ENCODE measurements at places on chromosomes 6 and 20. TPM values are rescaled to one million over a fixed set of nuclear protein-coding genes. Genes with fewer than 3 reads are reported as not detected.

GRCh38 chr6:131646249-131646670 is 9.2 kb downstream of the ENPP3 start:
- DNase-seq: no peak
- no peaks in the 10 kb centered on the region for H3K36me3 ChIP-seq
- H3K4me1 ChIP-seq: no peaks in the 10 kb centered on the region
- H3K27ac ChIP-seq: no peak overlapping the region

DNA sequence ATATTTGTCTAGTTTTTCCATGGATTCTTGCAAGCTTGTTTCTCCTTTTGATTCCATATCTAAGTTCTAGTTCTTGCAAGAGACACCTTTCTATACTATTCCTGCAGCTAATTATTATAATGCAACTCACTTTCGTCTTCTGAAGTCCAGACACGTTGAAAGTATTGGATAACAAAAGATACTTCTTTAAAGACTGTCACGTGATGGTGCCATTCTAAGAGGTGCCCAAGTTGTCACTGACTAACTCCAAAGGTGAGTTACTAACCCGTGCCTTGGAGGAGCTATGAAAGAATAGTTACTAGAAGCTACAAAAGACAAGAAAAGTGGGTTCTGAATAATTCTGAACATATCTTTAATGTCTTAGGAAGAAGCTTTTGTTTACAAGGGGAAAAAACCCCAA is 322.6 kb downstream of the HDGFL1 start:
- DNase-seq: no peak
- H3K4me1 ChIP-seq: peaks cover 8% of the 10 kb centered on the region
- H3K27me3 ChIP-seq: no peaks in the 10 kb centered on the region
- no peak overlapping the region for H3K4me3 ChIP-seq
- H3K36me3 ChIP-seq: no peaks in the 10 kb centered on the region

DNA sequence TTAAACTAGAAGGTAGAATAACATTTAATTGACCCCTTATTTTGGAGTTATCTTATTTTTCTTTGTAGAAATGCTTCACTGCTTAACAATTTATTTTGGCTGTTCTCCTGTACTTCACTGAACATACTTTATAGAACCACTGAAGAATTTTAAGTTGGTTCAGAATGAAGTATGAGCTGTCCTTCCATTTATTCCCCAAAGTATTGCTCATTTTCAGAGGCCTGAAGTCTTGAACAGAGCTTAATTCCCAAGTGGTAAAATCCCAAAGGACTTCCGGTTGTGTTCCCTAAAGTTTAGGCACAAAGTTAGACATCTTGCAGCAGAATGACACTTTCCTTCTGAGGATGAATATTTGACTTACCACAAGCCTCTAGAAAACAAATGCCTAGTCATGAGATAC is 233.3 kb downstream of the TINAG start:
- no peaks in the 10 kb centered on the region for H3K4me1 ChIP-seq
- H3K27ac ChIP-seq: no peak overlapping the region
- H3K27me3 ChIP-seq: no peaks in the 10 kb centered on the region
- H3K36me3 ChIP-seq: no peaks in the 10 kb centered on the region
- no peak for DNase-seq

- no peak overlapping the region for H3K4me3 ChIP-seq
- no peak overlapping the region for H3K27ac ChIP-seq
- H3K4me1 ChIP-seq: no peaks in the 10 kb centered on the region
- no peak for DNase-seq
These were observed 3.5 kb upstream of the GHRH start for GRCh38 chr20:37265152-37265551.

- no peaks in the 10 kb centered on the region for H3K36me3 ChIP-seq
- no peaks in the 10 kb centered on the region for H3K27me3 ChIP-seq
- peak overlapping the region; percentile 75 for H3K4me3 ChIP-seq
- H3K27ac ChIP-seq: peak overlapping the region; percentile 72
- DNase-seq: peak; percentile 32
- peaks cover 18% of the 10 kb centered on the region for H3K4me1 ChIP-seq
These were observed 504 bp downstream of the B4GALT5 start for GRCh38 chr20:49712996-49713752.

- H3K4me1 ChIP-seq: peaks cover 6% of the 10 kb centered on the region
- H3K27ac ChIP-seq: no peak overlapping the region
- no peak overlapping the region for H3K4me3 ChIP-seq
- H3K27me3 ChIP-seq: no peaks in the 10 kb centered on the region
- DNase-seq: no peak
These were observed 129.9 kb downstream of the JARID2 start for GRCh38 chr6:15375638-15376290.

CASS4 gene
- total RNA-seq: 1.6 TPM

DNA sequence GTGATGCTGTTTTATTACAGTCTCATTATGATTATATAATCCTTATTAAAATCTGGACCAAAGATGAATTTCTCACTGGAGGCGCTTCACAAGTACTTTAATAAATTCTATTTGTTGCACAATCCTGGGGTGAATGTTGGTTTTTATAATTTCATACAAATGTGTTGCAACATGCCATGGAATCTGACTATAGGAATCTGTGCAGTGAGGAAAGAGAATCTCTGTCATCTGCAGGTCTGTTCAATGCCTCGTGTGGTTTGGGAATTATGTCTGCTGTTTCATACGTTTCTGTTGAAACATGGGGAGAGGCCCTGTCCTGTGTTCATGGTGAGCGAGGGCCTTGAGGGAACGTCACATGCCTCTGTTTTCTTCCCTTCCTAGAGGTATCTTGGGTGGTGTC is 277.3 kb downstream of the CDH4 start:
- H3K4me3 ChIP-seq: no peak overlapping the region
- H3K36me3 ChIP-seq: no peaks in the 10 kb centered on the region
- no peak overlapping the region for H3K27ac ChIP-seq

- DNase-seq: no peak
- no peaks in the 10 kb centered on the region for H3K27me3 ChIP-seq
- H3K36me3 ChIP-seq: no peaks in the 10 kb centered on the region
- H3K4me3 ChIP-seq: no peak overlapping the region
These were observed 48.3 kb upstream of the RIN2 start for GRCh38 chr20:19709635-19710335.

IMPG1 gene
- not detected for total RNA-seq

- no peaks in the 10 kb centered on the region for H3K4me1 ChIP-seq
- H3K27me3 ChIP-seq: no peaks in the 10 kb centered on the region
- H3K4me3 ChIP-seq: no peak overlapping the region
- no peaks in the 10 kb centered on the region for H3K36me3 ChIP-seq
These were observed 65.6 kb downstream of the ERMARD start for GRCh38 chr6:169816975-169817374.

DNA sequence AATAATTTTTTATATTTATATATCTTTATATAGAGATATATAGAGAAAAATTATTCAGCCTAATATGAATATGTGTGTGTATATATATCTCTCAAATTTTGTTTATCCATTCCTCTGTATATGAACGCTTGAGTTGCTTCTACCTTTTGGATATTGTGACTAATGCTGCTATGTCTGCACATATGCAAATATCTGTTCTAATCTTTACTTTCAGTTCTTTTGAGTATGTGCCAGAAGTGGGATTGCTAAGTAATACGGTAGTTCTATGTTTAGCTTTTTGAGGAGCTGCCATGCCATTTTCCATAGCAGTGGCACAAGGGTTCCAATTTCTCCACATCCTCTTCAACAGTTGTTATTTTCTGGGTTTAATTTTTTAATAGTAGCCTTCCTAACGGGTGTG is 72.8 kb upstream of the CEP85L start:
- no peak for DNase-seq
- H3K27me3 ChIP-seq: no peaks in the 10 kb centered on the region
- no peaks in the 10 kb centered on the region for H3K36me3 ChIP-seq
- no peak overlapping the region for H3K27ac ChIP-seq

DNA sequence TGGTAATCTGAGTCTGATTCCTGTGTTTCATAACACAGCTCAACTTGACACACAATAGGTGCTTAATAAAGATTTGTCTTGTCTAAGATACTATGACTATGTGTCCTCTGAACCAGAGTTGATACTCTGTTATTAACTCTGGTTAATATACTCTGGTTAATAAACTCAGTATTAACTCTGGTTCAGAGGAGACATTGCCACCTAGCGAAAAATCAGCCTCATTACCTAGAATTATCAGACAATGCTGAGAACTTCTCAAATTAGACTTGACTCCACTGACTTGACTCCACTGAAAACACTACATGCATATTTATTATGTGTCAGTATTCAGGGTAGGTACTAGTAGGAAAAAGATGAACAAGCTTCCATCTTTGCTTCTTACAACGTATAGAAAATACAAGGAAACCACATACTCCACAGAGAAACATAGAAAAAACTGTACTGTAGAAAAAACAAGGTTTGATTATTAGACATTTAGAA is 73.9 kb downstream of the AHI1 start:
- H3K4me1 ChIP-seq: no peaks in the 10 kb centered on the region
- H3K36me3 ChIP-seq: no peaks in the 10 kb centered on the region
- H3K4me3 ChIP-seq: no peak overlapping the region
- no peak for DNase-seq
- no peak overlapping the region for H3K27ac ChIP-seq

DNA sequence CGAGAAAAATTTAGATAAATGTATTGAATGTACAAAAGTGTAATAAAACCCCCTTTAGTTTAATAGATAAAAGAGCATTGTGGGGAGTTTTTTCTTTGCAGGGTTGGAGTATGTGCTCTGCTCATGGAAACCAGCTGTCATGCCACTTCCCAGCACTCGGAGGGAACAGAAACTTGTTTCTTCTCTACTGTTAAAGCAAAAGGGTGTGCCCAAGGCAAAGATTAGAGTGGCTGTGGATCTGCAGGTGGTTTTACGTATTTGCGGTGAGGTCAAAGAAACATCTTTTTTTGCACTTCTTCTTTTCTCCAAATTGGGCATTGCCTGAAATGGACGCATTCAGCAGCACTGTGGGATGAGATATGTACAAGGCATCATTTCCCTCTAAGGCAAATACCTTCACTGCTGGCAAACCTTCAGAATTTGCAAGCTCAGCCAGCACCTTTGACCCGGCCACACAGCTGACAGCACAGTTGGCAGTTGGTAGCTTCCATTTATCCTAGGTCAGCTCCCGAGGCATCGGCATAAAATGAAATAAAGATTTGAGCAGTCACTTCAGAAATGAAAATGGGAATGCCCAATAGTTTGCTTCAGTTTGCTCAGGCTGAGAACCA is 178.4 kb upstream of the EYA4 start:
- no peaks in the 10 kb centered on the region for H3K36me3 ChIP-seq
- no peak overlapping the region for H3K27ac ChIP-seq
- H3K4me1 ChIP-seq: no peaks in the 10 kb centered on the region
- no peak overlapping the region for H3K4me3 ChIP-seq
- H3K27me3 ChIP-seq: no peaks in the 10 kb centered on the region
- DNase-seq: no peak

MLN gene
- not detected for total RNA-seq

FOXF2 gene
- 1.3 TPM for total RNA-seq

DNA sequence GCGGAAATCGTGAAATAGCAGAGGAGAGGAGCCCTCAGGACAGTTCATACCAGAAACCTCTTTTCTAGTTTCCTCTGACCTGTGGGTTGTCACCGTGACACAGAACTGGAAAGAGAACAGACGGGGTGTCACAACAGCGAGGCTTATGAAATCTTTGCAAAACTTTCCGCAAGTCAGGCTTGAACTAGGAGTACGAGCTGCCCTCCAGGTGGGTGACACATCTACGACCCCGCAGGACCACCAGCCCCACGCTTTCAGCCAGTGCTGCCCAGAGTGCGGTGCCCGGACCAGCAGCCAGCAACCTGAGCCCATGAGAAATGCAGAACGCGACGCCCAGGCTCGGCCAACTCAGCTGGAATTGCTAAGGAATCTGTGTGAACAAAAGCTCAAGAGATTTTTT is 30.8 kb downstream of the WRNIP1 start:
- DNase-seq: no peak
- no peak overlapping the region for H3K4me3 ChIP-seq
- no peaks in the 10 kb centered on the region for H3K27me3 ChIP-seq
- H3K4me1 ChIP-seq: peaks cover 8% of the 10 kb centered on the region
- H3K27ac ChIP-seq: no peak overlapping the region
- no peaks in the 10 kb centered on the region for H3K36me3 ChIP-seq

OR2J3 gene
- total RNA-seq: not detected

DNA sequence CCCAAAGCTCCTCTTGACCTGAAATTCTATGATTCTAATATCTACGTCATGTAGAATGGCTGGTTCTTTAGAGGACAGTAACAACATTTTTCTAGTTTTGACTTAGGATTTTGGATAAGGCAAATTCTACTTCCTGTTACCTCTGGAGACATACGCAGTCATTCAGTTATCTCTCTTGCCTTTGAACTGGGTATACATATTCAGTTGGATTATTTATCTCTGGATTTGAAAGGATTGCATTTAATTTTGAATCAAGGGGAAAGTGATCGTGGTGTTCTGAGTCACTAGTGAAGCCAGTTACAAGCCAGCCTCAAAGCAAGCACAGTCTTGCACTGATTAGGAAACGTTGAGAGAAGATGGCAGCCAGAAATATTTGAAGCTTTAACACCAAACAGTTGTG is 35.3 kb upstream of the BCAS1 start:
- H3K27me3 ChIP-seq: no peaks in the 10 kb centered on the region
- no peak overlapping the region for H3K4me3 ChIP-seq
- H3K4me1 ChIP-seq: no peaks in the 10 kb centered on the region
- no peak for DNase-seq
- H3K27ac ChIP-seq: no peak overlapping the region

- H3K27ac ChIP-seq: no peak overlapping the region
- H3K4me1 ChIP-seq: no peaks in the 10 kb centered on the region
- H3K4me3 ChIP-seq: no peak overlapping the region
- H3K36me3 ChIP-seq: no peaks in the 10 kb centered on the region
These were observed 223.7 kb downstream of the ARHGAP18 start for GRCh38 chr6:129486327-129486726.

ZBTB12 gene
- 2.9 TPM for total RNA-seq

DNA sequence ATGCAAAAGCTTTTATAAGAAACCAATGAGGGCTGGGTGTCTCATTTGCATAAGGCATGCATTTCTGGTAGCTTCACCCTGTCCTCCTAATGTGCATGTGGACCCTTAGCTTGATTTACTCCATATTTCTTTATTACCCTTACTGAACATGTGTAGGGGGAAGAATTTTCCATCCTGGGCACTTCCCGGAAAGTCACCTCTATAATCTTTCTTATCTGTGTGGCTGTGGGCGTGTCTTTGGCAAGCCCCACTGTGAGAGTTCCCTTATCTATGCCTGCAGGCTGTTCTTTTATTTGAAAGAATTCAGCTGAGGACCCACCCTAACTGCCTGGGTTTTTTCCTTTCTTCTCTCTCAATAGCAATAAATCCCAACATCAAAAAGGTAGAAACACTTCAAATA is 627.8 kb downstream of the DOK5 start:
- H3K27ac ChIP-seq: no peak overlapping the region
- no peak for DNase-seq
- no peaks in the 10 kb centered on the region for H3K27me3 ChIP-seq
- H3K4me3 ChIP-seq: no peak overlapping the region

GRCh38 chr20:11204926-11205768 is 531.3 kb upstream of the JAG1 start:
- DNase-seq: peak; percentile 63
- H3K27ac ChIP-seq: no peak overlapping the region
- no peaks in the 10 kb centered on the region for H3K36me3 ChIP-seq
- no peaks in the 10 kb centered on the region for H3K4me1 ChIP-seq

GRCh38 chr6:35518566-35519312 is 6.0 kb upstream of the TULP1 start:
- no peak overlapping the region for H3K4me3 ChIP-seq
- H3K27ac ChIP-seq: no peak overlapping the region
- peaks cover 10% of the 10 kb centered on the region for H3K4me1 ChIP-seq
- no peak for DNase-seq
- no peaks in the 10 kb centered on the region for H3K27me3 ChIP-seq
- H3K36me3 ChIP-seq: no peaks in the 10 kb centered on the region

- no peak overlapping the region for H3K27ac ChIP-seq
- no peak for DNase-seq
- no peaks in the 10 kb centered on the region for H3K4me1 ChIP-seq
- no peaks in the 10 kb centered on the region for H3K36me3 ChIP-seq
These were observed 718.4 kb upstream of the CHD6 start for GRCh38 chr20:42336576-42336975.

POU3F2 gene
- not detected for total RNA-seq
